Bronchial smooth muscle cell (primary cell): ENCODE measurements at places on chromosomes 16 and 17. TPM values are rescaled to one million over a fixed set of nuclear protein-coding genes. Genes with fewer than 3 reads are reported as not detected.

Gene CPHXL2
- total RNA-seq = not detected in 2 replicates

Gene NLRC3
- total RNA-seq = under 0.01 TPM in 2 replicates

Gene RNF222
- total RNA-seq = not detected in 2 replicates

Gene KRTAP2-1
- not detected in 2 replicates for total RNA-seq

Gene RPRML
- not detected in 2 replicates for total RNA-seq

Gene TLCD3B
- total RNA-seq = not detected in 2 replicates

Gene MARCHF10
- total RNA-seq = under 0.01 TPM in 1 of 2 replicates, not detected in the other

Gene CES5A
- not detected in 2 replicates for total RNA-seq

Gene SLC52A1
- total RNA-seq = 0.32 TPM in 1 of 2 replicates, not detected in the other

Gene WFIKKN2
- total RNA-seq = under 0.01 and 0.16 TPM in 2 replicates

Gene C16orf92
- total RNA-seq = not detected in 2 replicates

Gene ZNF768
- 12.3 and 15.3 TPM in 2 replicates for total RNA-seq

Gene GPS1
- total RNA-seq = 92.8 and 95.1 TPM in 2 replicates

Gene SLC16A13
- total RNA-seq = 0.26 and 0.47 TPM in 2 replicates

Gene KRT222
- total RNA-seq = under 0.01 TPM in 1 of 2 replicates, not detected in the other

Gene SDK2
- under 0.01 TPM in 2 replicates for total RNA-seq

Gene CALB2
- under 0.01 TPM in 1 of 2 replicates, not detected in the other for total RNA-seq

Gene COL1A1
- total RNA-seq = 1,180 and 1,635 TPM in 2 replicates

Gene RDM1
- 0.16 TPM in 1 of 2 replicates, not detected in the other for total RNA-seq

Gene PRR15L
- total RNA-seq = not detected in 2 replicates

Gene NPB
- 0.26 and 0.63 TPM in 2 replicates for total RNA-seq

Gene DDX28
- 8.5 and 9.1 TPM in 2 replicates for total RNA-seq

Gene P2RX5
- 0.43 and 1.1 TPM in 2 replicates for total RNA-seq

Gene NPIPA5
- total RNA-seq = 0.79 and 2.3 TPM in 2 replicates
